ENCODE measurements at places on chromosomes 2 and 18. TPM values are rescaled to one million over a fixed set of nuclear protein-coding genes. Genes with fewer than 3 reads are reported as not detected.

DNA sequence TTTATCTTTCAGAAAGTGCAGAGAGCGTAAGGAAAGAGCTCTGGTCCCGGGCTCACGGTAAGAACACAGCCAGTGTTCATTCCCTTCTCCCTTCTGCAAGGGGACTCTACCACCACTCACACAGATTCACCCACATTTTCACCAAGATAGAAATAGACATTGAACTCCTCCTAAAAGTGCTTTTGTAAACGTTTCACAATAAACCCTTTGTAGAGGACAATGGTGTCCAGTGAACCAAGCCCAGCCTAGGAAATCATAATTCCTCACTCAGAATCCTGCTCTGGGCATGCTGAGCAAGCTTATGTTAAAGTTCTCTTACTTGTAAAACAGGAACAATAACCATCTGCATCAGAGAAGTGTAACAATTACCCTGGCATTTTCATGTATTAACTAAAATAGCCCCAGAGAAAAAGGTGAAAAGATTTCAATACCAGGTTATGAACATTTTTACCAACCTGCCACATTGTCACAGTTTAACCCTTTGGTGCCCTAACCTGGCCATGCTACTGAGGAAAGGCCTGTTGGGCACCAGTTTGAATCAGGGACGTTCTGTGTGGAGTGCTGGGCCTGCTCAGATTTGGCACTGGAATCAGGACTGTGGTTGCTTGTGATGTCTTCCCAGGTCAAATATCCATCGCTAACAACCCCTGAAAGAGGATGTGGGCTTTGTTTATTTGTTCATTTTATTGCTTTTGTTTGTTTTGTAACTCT lies 22.5 kb upstream of the NDUFV2 start:
- no peak for DNase-seq

- no peak for DNase-seq
These were observed 36.9 kb upstream of the SLC14A1 start for GRCh38 chr18:45686891-45687611.

DNA sequence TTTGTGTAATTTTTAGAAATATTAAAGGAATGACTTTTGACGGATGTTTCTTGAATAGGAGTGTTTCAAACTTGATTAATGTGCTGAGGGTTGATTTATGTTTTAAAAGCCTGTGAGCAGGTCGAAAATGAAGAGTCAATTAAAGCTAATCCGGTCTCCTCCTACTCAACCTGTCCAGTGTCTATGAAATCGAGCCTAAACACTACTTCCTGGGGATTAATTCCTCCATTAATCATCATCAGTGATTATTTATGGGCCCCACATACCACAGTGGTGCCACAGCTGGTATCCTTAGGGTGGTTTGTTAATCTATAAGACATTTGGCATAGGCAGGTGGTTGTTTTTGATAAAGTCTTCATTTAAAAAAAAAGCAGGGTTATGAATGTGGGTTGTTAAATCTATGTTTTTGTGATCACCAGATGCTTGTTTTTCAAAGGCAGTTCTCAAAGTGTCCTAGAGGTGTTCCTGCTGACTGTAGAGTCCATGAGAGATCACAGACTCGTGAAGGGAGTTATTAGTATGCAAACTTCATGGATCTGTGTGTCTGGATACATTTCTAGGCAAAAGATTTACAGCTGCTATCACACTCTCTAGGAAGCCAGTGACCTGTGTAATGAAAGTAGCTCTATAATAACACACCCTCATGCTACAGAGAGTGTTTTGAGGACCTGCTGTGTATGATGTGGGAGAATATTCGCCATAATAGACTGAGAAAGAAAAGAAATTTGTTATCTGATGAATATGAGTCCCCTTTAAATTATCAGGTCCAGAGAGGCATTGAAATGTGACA lies 308.6 kb downstream of the AKAIN1 start:
- no peak for DNase-seq

MROH2A gene
- not detected for total RNA-seq

DNA sequence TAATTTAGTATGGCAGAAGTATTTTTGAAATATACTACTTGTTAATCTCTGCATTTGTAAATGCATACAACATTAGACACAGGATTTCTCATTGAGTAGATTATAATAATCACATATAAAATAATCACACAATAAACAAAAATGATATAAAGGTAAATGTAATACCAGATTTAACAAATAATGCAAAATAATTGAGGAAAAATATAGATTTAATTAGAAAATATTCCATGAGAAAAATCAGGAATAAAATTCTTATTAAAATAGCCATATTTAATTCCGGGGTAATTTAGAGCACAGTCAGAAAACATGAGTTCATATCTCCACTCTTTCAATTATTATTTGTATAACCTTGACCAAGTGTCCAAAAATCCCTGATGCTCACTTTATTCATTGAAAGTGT lies 385.9 kb upstream of the SYT4 start:
- no peak for DNase-seq

NYAP2 gene
- total RNA-seq, result not detected

DNA sequence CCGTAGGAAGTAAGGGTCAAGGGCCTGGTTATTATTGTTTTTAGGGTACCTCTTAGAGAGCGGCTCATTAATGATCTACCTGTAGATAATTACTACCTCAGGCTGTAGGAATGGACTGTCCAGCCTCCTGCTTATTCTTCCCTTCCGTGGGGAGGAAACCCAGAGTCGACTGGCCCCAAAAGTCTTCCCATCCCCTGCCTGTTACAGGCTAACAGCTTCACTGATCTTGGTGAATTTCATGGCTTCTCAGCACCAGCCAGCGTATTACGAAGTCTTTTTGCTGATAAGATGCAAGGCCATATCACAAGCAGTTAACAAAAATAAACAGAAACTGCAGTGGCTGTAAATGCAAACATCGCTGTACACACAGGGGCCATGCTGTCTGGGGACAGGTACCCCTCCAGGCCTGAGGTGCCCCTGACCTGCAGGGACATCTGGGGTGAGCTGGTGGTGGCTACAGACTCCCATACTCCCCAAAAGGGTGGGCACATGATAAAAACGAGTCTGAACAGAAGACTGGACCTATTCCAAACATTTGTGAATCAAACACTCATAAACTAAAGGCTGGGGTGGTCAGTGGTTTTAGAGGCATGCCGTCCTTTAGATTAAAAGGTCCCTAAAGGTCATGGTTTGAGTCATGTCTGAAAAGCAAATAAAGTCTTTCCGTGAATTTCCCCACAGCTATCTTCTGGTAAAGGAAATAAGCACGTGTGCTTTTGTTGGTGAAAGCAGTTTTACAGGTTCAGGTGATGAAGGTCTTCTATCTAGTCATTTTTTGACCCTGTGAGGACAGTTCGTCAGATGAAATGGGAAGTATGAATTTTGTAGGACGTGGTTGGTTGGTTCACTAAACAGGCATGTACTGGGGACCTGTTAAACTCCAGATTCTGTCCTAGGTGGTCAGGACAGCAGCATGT lies 36.7 kb downstream of the TTC39C start:
- DNase-seq, result no peak

- no peak for DNase-seq
These were observed 13.1 kb downstream of the PID1 start for GRCh38 chr2:229257985-229258384.

ANKRD30B gene
- not detected for total RNA-seq

DNA sequence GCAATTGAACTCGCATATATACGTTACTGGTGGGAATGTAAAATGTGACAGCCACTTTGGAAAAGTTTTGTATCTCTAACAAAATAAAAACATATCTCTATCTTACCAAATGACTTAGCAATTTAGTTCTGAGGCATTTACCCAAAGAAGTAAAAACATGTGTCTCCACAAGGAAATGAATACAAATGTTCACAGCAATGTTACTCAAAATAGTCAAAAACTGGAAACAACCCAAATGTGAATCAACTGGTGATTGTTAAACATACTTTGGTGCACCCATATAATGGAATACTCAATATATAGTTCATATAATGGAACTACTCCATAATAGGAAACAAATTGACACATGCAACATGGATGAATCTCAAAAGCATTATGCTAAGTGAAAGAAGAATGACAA lies 70.4 kb upstream of the DNER start:
- no peak for DNase-seq

DNA sequence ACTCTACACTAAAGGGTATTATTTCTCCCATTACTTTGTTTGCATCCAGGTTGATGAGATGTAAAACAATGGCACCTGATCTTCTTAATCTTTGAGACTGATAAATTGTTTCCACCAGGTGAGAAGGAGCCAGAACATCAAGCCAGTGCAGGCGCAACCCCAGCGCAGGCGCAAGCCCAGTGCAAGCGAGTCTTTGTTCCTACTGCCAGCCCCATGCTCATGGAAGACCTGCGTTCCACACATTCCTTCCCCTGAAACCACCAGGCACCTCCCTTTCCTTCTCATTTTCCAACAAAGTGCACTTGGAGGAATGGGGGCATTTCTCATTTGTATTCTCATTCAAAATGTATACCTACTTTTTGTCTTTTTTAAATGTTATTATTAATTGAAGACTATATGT lies 188.7 kb upstream of the SMAD2 start:
- DNase-seq, result no peak

DNA sequence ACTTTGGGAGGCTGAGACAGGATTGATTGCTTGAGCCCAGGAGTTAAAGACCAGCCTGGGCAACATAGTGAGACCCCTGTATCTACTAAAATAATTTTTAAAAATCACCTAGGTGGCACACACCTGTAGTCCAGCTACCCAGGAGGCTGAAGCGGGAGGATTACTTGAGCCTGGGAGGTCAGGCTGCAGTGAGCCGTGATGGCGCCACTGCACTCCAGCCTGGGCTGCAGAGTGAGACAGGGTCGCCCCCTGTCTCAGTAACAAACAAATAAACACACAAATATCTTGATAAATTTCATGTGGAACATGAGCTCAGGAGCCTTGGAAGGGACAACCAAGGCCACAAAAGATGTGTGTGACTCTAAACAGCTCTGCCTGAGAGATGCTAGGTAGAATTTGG lies 11.7 kb upstream of the ANKRD53 start:
- DNase-seq, result no peak

DNA sequence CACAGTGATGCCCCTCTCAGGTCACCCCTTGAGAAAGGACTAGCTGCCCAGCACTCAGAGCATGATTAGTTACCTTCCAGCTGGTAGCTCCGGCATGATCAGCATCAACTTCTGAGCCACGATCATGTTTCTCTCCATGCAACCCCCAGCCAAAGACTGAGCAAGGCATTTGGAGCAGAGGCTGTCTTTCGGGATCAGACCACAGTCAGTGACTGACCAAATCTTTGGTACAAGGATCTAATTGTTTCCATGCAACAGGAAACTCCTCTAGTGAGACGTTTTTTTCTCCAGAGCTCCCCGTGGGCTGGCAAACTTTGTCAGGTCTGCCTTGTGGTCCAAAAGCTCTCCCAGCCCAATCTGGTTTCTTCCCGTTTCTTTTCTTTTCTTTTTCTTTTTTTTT lies 244.3 kb downstream of the METTL4 start:
- DNase-seq, result no peak

- no peak for DNase-seq
These were observed 243.1 kb upstream of the SETBP1 start for GRCh38 chr18:44437603-44438002.

DNA sequence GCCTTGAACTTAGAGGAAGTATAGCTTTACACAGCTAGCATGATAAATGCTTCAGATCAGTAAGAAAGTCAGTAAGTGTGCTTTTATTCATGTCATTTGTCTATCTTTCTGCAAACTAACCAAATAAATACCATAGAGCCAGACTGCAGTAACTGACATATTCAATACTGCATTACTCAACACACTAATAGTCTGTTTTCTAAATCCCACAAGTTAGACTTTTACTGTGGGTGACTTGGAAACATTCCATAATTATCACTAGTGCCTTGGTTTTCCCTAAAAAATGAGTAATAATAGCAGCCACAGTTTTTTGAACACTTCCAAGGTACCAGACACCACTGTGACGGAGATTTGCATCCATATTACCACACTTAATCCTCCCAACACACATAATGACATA lies 33.0 kb downstream of the ACVR1 start:
- DNase-seq, result no peak

KLHL14 gene
- not detected for total RNA-seq

GRCh38 chr2:70785137-70785911 lies 5.1 kb downstream of the FIGLA start:
- no peak for DNase-seq

UGT1A6 gene
- total RNA-seq, result 26.3 TPM

DNA sequence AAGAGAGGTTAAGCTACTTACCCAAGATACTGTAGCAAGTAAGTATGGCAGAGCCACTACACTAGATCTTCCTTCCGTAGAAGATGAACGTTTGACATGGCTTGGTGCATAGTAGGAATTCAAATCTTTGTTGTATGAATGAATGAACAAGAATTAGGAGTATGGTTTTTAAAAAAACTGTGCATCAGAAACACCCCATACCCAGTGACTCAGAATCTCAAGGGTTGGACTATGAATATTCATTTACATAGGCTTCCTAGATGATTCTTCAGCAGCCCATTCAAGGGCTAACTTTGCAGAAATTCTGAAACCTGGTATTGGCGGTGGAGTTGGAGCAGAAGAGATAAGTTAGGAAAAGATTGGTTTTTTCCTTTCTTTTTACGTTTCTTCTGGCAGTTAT lies 5.4 kb downstream of the ACTR3 start:
- DNase-seq, result no peak

AQP4 gene
- not detected for total RNA-seq

- DNase-seq, result no peak
These were observed 676.4 kb upstream of the CHAC2 start for GRCh38 chr2:53091183-53091582.

- no peak for DNase-seq
These were observed 26.5 kb downstream of the AQP12B start for GRCh38 chr2:240655931-240656886.

DNA sequence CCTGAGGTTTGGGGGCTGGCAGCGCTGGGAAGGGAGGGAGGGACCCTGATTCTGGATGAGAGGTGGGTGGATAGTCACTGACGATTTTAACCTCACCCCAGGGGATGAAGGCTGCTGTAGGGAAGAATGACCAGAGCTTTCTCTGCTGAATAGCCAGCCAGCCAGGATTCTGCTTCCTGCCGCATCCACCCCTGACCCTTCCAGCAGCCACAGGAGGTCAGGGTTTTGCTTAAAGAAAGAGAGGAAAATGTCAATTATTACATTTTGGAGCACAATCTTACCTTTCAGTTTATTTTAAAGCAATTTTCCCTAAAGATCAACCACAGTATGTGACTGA lies 217.7 kb downstream of the GBX2 start:
- DNase-seq, result no peak

GRCh38 chr2:202267495-202267894 lies 1.9 kb downstream of the NOP58 start:
- DNase-seq, result no peak

- DNase-seq, result no peak
These were observed 86.0 kb downstream of the RHOB start for GRCh38 chr2:20532634-20533437.

- no peak for DNase-seq
These were observed 29.0 kb upstream of the DARS1 start for GRCh38 chr2:136014411-136014810.

FHOD3 gene
- total RNA-seq, result 18.7 TPM

FBXO48 gene
- 2.2 TPM for total RNA-seq

DNAJC5G gene
- not detected for total RNA-seq

Data from suprapubic skin (tissue), 4 donors.